A549 treated with RU486 at 1 μM for 4 hours (cell line): ENCODE measurements at places on chromosomes 12 and 14. TPM values are rescaled to one million over a fixed set of nuclear protein-coding genes. Genes with fewer than 3 reads are reported as not detected.

PGF gene
- 2.4 to 4.1 TPM (median 3.2 TPM) in 5 replicates for total RNA-seq

OR6C2 gene
- total RNA-seq, result not detected in 5 replicates

OR4E2 gene
- total RNA-seq, result not detected in 5 replicates

RNFT2 gene
- 2.1 to 3.5 TPM (median 2.2 TPM) in 5 replicates for total RNA-seq

HIGD1C gene
- not detected in 5 replicates for total RNA-seq

TGFB3 gene
- 0.80 to 1.3 TPM (median 1.2 TPM) in 5 replicates for total RNA-seq

DHRS2 gene
- 5.7 to 10.2 TPM (median 7.7 TPM) in 5 replicates for total RNA-seq

OR9K2 gene
- total RNA-seq, result not detected in 5 replicates

NPAS3 gene
- not detected in 5 replicates for total RNA-seq
